Memory B cell (primary cell): ENCODE measurements at places on chromosomes 7 and 10.

DNA sequence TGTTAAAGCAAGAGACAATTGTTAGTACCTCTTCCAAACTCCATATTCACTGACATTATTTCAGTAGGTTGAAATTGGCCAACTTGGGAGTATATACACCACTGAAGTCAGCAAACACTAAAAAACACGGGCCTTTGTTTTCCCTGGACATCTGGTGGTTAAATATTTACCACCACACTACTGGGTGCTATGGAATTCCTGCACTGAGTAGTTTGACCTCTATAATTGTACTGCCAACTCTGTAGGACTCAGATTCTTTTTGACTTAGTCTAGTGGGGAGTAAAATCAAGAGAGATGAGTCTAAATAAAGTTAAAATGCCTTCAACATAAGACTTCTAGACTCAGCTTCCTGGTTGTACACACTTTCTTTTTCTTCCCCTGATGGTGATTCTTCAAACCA, 41.3 kb upstream of the TES start:
- no peaks in the 10 kb centered on the region for H3K36me3 ChIP-seq
- H3K27me3 ChIP-seq, result no peaks in the 10 kb centered on the region
- peak overlapping the region; percentile 29 for H3K27ac ChIP-seq
- H3K4me1 ChIP-seq, result peaks cover 25% of the 10 kb centered on the region
- DNase-seq, result no peak

DNA sequence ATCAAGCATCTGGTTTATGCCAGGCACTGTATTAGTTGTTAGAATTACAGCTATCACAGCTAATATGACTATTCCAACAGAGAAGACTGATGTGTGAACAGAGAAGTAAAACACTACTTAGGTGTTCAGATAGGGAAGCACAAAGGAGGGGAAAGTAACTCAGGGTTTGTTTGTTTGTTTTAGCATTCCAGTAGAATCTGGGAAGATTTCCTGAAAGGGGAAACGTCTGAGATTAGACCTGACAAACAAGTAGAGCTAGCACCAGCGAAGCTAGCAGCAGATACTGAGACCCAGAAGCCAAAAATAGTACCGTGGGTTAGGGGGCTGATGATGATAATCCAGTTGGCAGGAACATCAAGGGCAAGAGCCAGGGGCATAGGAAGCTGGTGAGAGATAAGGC, 28.8 kb upstream of the KLHL7 start:
- no peak overlapping the region for H3K4me3 ChIP-seq
- H3K27ac ChIP-seq, result no peak overlapping the region
- H3K4me1 ChIP-seq, result no peaks in the 10 kb centered on the region
- no peak for DNase-seq
- H3K27me3 ChIP-seq, result peaks cover 10% of the 10 kb centered on the region

DNA sequence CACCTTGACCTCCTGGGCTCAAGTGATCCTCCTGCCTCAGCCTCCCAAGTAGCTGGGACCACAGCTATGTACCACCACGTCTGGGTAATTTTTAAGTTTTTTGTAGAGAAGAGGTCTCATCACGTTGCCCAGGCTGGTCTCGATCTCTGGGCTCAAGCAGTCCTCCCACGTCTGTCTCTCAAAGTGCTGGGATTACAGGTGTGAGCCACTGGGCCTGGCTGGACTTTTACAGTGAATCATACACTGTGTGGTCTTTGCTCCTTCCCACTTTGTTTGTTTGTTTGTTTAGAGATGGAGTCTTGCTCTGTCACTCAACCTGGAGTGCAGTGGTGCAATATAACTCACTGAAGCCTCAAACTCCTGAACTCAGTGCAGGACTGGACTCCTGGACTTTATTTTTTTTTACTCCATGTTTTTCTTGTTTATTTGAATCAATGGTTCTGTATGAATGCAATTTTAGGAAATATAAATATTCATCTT, 12.5 kb downstream of the PPIA start:
- H3K4me1 ChIP-seq, result no peaks in the 10 kb centered on the region
- no peak for DNase-seq
- no peaks in the 10 kb centered on the region for H3K36me3 ChIP-seq
- H3K27me3 ChIP-seq, result no peaks in the 10 kb centered on the region

GRCh38 chr7:141992156-141992555, 3.5 kb upstream of the MGAM start:
- no peak overlapping the region for H3K27ac ChIP-seq
- no peak overlapping the region for H3K4me3 ChIP-seq
- no peak for DNase-seq
- no peaks in the 10 kb centered on the region for H3K4me1 ChIP-seq
- H3K36me3 ChIP-seq, result no peaks in the 10 kb centered on the region
- peaks cover 5% of the 10 kb centered on the region for H3K27me3 ChIP-seq

GRCh38 chr7:240887-241421, 48.6 kb downstream of the FAM20C start:
- H3K27me3 ChIP-seq, result no peaks in the 10 kb centered on the region
- DNase-seq, result no peak
- H3K4me1 ChIP-seq, result no peaks in the 10 kb centered on the region
- H3K4me3 ChIP-seq, result no peak overlapping the region
- H3K27ac ChIP-seq, result no peak overlapping the region
- no peaks in the 10 kb centered on the region for H3K36me3 ChIP-seq

DNA sequence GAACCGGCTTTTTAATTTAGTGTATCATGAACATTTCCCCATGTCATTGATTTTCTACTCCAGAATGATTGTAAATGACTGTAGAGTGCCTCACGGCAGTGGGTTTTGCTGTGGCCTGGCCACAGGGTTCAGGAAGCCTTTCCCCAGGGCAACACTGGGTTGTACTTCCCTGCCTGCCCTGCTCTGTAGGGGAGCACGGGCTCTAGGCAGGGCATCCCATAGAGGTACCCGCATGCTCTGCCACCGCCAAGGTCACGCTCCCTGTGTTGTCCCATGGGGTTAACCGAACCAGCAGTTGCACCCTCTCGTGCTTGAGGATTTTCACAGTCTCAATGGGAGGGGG, 63.8 kb downstream of the BPGM start:
- H3K4me3 ChIP-seq, result no peak overlapping the region
- H3K27ac ChIP-seq, result no peak overlapping the region
- peaks cover 18% of the 10 kb centered on the region for H3K27me3 ChIP-seq
- H3K4me1 ChIP-seq, result no peaks in the 10 kb centered on the region
- DNase-seq, result no peak
